Naive thymus-derived CD8-positive, alpha-beta T cell (primary cell): ENCODE measurements at places on chromosomes 2 and 18.

DNA sequence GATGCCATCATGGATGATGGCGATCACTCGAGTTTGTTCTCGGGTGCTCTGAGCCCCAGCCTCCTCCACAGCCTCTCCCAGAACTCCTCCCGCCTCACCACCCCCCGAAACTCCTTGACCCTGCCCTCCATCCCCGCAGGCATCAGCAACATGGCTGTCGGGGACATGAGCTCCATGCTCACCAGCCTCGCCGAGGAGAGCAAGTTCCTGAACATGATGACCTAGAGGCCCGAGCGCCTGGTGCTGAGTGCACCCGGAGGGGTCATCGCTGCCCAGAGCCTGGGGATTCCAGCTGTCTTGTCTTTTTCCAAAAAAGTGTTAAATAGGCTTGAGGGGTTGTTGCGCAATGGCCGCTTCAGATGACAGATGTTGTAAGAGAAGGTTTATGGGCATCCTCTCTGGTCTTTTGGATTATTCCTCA is 254.8 kb downstream of the GLI2 start:
- no peak overlapping the region for H3K27ac ChIP-seq
- DNase-seq = no peak
- H3K27me3 ChIP-seq = no peaks in the 10 kb centered on the region
- H3K36me3 ChIP-seq = no peaks in the 10 kb centered on the region
- no peaks in the 10 kb centered on the region for H3K4me1 ChIP-seq

DNA sequence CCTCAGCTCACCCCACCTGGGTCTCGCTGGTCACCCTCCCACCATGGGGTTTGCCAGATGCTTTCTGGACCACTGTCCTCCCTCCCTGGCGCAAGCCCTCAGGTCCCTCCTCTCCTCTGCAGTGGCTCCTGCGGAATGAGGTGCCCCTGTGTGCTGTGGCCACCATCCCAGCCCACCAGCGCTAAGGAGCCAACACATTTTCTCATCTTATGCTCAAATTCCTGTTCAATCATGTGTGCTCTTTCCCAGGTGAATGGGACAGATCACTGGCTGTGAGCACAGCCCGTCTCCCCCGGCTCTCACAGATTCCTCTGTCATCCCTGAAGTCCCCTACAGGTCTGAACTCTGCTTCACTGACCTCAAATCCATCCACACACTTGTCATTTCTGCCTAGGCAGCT is 15.2 kb upstream of the CCDC74B start:
- H3K4me3 ChIP-seq = no peak overlapping the region
- DNase-seq = no peak
- H3K4me1 ChIP-seq = peaks cover 12% of the 10 kb centered on the region
- H3K27me3 ChIP-seq = no peaks in the 10 kb centered on the region
- peaks cover 43% of the 10 kb centered on the region for H3K36me3 ChIP-seq

GRCh38 chr2:11393711-11394236 is 49.3 kb upstream of the ROCK2 start:
- no peaks in the 10 kb centered on the region for H3K27me3 ChIP-seq
- no peak overlapping the region for H3K27ac ChIP-seq
- no peak overlapping the region for H3K4me3 ChIP-seq
- no peak for DNase-seq

DNA sequence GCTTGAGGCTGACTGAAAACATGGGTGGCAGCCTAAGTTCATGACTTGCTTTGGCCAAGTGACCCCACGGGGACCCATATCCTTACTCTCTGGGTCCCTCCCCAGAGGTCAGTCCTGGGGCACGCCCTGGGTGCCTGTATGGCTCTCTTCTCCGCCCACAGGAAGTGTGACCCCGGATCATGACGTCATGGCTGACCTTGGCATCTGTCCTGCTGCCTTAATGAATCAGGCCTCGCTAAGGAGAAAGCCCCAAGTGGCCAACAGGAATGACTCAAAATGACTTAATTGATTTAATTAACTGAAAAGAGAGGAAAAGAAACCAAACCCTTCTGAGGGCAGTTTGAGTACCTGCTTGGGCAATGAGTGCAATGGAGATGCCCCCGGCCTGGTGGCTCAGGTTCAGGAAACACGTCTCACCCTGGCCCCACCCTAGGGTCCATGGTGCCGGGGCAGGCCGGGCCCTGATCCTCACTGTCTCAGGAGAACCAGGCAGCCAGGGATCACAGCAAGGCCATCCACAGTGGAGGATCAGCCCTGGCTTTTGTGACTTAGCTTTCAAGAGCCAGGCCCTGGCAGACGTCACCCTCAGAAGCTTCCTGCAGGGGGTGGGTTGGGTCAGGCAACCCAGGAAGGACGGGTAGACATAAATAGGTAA is 112.0 kb downstream of the CYP26B1 start:
- no peak overlapping the region for H3K27ac ChIP-seq
- H3K4me1 ChIP-seq = no peaks in the 10 kb centered on the region
- H3K4me3 ChIP-seq = no peak overlapping the region
- H3K27me3 ChIP-seq = peaks cover 2% of the 10 kb centered on the region
- no peak for DNase-seq

DNA sequence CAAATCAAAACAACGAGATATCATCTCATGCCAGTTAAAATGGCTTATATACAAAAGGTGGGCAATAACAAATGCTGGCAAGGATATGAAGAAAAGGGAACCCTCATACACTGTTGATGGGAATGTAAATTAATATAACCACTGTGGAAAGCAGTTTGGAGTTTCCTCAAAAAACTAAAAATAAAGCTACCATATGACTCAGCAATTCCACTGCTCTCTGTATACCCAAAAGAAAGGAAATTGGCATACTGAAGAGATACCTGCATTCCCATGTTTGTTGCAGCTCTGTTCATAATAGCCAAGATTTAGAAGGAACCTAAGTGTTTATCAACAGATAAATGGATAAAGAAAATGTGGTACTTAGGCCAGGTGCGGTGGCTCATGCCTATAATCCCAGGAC is 124.8 kb downstream of the MSTN start:
- DNase-seq = no peak
- H3K4me1 ChIP-seq = no peaks in the 10 kb centered on the region
- H3K4me3 ChIP-seq = no peak overlapping the region
- H3K27me3 ChIP-seq = no peaks in the 10 kb centered on the region
- H3K36me3 ChIP-seq = no peaks in the 10 kb centered on the region
- no peak overlapping the region for H3K27ac ChIP-seq

- DNase-seq = no peak
- peaks cover 37% of the 10 kb centered on the region for H3K36me3 ChIP-seq
- no peaks in the 10 kb centered on the region for H3K27me3 ChIP-seq
- H3K4me3 ChIP-seq = no peak overlapping the region
- no peak overlapping the region for H3K27ac ChIP-seq
These were observed 191.7 kb downstream of the CAMKMT start for GRCh38 chr2:44553456-44553855.

GRCh38 chr2:74831693-74832530 is 2.0 kb upstream of the HK2 start:
- H3K27ac ChIP-seq = no peak overlapping the region
- peaks cover 26% of the 10 kb centered on the region for H3K4me1 ChIP-seq
- no peak for DNase-seq
- peak overlapping the region; percentile 1 for H3K4me3 ChIP-seq

DNA sequence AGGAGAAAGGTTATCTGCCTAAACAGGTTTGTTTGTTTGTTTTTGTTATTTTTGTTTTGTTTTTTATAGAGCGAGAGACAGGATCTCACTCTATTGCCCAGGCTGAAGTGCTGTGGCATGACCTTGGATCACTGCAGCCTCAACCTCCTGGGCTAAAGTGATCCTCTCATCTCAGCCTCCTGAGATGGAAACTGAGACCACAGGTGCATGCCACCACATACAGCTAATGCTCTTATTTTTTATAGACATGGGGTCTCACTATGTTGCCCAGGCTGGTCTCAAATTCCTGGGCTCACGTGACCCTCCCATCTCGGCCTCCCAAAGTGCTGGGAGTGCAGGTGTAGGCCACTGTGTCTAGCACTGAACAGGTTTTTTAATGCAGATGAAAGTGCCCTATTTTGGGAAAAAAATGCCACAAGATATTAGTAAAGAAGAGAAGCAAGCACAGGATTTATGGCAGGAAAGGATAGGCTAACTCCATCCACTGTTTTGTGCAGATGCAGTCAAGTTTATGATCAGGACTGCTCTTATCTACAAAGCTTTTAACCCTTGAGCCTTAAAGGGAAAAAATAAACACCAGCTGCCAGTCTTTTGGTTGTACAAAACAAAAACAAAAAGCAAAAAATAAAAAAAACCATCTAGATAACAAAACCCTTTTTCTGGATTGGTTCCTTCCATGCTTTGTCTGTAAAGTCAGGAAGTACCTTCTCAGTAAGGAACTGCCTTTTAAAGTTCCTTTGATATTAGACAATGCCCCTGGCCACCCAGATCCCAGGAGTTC is 29.4 kb downstream of the MAP4K3 start:
- no peak overlapping the region for H3K4me3 ChIP-seq
- H3K27ac ChIP-seq = no peak overlapping the region
- H3K4me1 ChIP-seq = peaks cover 67% of the 10 kb centered on the region
- DNase-seq = no peak
- no peaks in the 10 kb centered on the region for H3K27me3 ChIP-seq
- no peaks in the 10 kb centered on the region for H3K36me3 ChIP-seq

DNA sequence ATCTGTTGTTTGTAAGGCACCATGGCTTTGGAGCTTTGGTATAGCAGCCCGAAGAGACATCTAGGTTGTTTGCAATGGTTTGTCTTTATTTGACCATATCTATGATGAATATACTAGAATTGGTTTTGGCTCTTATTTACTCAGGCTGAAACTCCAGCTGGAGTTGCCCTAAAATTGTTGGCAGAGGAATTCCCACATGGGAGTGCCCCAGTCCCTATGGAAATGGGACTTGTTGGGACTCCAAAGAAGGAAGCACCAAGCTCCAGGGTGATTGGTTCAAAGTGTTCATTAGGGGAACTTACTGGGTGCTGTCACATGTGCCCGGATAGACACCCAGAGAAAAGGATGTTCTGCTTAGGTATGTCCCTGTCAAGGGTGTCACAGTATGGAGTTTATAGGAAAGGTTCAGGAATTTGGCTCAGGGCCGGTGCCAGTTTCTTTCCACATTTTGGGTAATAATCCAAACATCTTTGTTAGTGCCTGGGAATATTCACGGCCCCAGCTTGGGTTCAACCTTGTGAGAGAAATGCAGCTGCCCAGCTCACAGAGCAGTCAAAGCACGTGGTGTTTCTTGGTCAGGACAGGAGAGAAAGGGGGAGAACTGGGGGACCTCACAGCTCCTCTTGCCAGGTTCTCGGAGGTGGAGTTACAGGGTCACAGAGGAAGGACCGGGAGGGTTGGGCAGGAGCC is 123.5 kb upstream of the ZSWIM2 start:
- no peak for DNase-seq
- no peaks in the 10 kb centered on the region for H3K27me3 ChIP-seq
- no peak overlapping the region for H3K4me3 ChIP-seq
- no peaks in the 10 kb centered on the region for H3K4me1 ChIP-seq
- no peak overlapping the region for H3K27ac ChIP-seq
- no peaks in the 10 kb centered on the region for H3K36me3 ChIP-seq

DNA sequence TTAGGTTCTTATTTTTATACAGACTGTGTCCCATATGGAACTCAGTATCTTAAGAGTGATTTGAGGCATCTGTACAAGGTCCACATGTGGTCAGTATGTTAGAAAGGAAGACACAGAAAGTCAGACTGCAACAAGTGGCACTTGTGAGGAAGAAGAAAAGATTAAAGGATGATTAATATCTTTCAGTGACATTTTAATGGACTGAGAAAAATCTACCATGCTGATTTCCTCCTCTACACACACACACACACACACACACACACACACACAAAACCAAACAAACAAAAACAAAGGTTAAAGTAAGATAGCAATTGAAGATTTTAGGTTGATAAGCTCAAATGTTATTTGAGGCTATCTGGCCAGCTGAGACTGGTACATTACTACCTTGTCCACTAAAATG is 94.5 kb upstream of the CHRNA1 start:
- DNase-seq = no peak
- no peaks in the 10 kb centered on the region for H3K4me1 ChIP-seq
- no peaks in the 10 kb centered on the region for H3K36me3 ChIP-seq
- H3K27me3 ChIP-seq = no peaks in the 10 kb centered on the region
